ENCODE measurements at places on chromosomes 2 and 18.

DNA sequence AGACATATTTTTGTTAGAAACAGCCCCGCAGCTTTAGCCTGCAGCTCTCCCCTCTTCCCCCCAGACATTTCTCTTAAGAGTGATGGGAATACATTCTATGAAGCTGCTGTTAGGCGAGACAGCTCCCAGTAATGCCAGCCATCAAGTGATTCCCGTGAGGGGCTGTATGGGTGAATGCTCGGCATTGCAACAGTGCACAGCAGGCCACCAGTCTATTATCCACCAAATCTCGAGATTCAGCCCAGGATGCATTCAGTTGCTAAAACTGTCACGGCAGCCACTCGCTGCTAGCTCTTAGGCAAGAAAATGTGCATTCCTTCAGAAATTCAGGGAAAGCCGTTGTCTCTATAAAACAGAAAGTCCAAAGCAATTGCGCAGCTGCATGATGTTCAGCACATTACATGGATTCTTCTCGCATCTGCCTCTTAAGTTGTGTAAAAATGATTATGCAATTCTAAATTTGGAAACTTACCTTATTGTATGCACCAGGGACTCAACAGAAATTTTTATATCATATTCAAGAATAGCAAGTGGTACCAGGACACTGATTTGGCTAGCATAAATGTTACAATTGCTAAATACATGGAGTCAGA lies 211.3 kb upstream of the ARL4C start:
- no peak for DNase-seq

DNA sequence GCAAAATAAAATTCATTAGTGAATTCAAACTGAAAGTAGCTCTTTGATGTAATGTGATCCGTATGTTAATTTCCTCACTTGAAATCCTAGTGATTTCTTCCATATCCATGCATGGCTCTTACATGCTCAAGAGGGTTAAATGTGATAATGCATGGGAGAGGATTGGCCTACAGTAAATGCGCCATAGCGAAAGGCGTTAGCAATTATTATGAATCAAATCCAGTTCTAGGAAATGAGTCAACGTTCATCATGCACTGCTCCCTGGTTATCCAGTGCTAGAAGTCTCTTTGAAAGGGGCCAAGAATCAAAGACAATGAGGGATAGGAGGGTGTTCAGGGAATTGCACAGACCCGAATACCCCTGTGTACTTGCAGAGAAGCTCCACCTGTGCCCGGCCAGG lies 101.4 kb upstream of the RASGRP3 start:
- DNase-seq, result no peak

DNA sequence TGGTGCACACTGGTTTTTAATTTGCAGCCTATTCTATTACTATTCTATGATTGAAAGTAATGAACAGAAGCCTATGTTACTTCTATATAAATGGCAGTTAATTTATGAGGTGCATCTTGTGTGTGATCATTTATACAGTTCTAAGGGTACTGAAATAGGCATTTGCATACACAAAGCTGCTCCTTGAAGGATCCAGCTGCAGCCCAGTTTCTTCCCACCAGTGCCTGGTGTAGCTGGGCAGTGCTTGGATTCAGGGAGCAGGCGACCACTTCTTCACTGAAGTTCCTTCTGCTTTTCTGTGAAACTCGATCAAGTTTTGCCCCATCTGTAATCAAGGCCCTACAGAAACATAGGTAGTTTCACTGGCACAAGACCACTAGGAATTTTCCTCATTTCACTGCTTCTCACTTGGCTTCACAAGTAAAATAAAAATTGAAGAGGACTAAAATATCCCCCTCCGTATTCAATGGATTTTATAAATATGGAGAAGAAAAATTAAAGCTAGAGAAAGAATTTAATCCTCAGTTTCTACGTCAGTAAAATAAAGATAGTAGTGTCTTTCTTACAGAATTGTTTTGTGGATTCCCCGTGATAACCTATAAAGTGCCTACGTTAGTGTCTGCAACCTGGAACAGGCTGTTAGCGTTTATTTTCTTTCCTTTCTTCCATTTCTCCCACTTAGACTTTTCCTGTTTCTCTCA lies 1.7 kb upstream of the LPIN2 start:
- no peak for DNase-seq

DNA sequence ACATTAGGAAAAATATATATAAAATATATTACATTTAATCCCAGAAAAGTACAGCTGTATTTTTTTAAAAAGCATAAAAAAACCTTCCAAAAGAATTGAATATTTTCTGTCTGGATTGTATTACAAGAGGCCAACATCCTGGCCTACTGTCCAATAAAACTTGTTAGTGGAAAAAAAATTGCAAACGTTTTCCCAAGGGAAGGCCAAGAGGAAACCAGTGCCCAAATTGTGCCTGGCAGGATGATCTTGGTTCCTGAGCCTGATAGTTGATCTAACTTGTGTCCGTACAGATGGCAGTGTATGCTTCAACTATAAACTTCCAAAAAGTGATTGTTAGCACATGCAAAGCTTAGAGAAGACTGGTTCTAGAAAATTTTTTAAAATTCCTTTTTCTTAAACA lies 90.6 kb upstream of the LPIN2 start:
- DNase-seq, result no peak

DNA sequence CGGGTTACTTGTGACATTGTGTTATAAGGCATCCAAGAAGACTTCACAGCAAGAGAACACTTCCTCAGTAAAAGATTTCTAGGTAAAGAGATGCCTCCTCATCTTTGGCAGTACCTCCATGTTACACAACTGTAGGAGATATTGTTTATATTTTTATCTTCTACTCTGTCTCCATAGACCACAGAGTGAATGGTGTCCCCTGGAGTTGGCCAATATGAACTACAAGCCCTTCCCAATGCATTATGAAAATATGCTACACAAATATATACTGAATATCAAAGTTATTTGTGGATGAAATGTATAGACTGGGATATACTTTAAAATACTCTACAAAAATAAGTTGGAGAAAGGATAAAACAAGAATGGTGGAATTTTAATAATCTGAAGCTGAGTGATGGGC lies 46.7 kb downstream of the MBOAT2 start:
- no peak for DNase-seq

- DNase-seq, result no peak
Measured at GRCh38 chr2:196441527-196441926, 198.0 kb upstream of the CCDC150 start.

- no peak for DNase-seq
Measured at GRCh38 chr2:114119862-114120261, 230.0 kb downstream of the ACTR3 start.

GRCh38 chr18:635171-635570 lies 22.3 kb upstream of the TYMS start:
- DNase-seq, result no peak

DNA sequence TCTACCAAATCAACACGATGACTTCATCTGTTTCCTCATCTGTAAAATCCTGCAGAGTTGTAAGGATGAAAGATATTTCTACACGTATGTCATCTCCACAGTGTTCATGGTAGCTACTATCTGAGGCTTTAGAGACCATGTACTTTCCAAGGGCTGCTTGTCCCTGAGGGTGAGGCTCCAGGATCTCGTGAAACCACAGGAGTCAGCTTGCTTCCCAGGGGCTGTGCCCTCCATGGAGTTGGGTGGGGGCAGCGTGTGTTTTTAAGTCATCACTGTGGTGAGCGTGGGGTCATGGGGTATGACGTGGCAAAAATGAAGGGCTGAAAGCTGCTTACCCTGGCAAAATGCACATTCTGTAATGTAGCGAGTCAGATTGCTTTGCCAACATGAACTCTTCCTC lies 81.6 kb downstream of the ASAP2 start:
- no peak for DNase-seq

DNA sequence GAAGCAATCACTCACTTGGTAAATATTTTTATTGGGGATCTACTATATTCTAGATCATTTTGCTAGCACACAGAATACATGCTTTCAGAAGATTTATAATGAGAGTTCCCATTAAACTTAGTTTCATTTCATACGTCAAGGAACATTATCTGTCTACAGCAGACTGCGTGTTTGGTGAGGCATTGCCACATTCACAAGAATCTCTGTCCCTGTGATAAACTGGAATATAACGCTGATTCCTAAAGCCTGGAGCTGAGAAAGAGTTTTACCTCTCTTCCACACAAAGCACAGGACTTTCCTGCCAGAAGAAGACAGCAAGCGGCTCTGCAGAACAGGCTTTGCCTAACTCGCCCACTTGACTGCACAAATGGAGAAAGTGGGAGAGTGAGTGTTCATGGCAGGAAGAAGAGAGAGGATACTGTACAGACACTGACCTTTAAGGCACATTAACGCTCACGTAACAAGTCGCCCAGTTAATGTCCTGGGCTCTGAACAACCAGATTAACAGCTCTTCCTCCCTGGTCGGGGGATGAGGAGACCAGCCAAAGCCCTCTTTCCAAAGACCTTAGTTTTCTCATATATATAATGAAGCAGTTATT lies 356.2 kb downstream of the GPD2 start:
- DNase-seq, result no peak

DNA sequence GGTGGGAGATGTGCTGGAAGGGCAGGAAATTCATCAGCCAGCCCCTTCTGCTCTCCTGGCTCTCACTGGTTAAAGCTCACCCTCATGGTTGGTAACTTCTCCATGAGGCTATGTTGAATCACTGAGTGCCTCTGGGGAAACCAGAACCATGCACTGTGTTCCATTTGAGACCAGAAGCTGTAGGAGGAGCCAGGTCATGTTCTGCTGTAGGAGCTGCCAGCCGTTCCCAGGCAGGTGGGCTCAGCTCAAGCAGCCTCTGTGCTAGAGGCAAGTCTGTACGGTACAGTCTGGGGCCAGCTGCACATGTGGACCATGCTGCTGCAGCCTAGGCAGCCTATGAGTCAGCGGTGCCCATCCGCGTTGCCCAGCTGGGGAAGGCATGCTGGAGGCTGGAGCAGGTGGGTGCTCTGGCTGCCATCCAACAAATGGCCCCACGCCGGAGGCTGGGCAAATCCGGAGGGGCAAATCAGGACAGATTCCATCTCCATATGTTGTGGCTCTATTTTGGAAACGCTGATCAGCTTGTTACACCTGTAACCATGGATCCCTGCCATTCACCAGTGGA lies 22.0 kb upstream of the KCNF1 start:
- DNase-seq, result no peak

DNA sequence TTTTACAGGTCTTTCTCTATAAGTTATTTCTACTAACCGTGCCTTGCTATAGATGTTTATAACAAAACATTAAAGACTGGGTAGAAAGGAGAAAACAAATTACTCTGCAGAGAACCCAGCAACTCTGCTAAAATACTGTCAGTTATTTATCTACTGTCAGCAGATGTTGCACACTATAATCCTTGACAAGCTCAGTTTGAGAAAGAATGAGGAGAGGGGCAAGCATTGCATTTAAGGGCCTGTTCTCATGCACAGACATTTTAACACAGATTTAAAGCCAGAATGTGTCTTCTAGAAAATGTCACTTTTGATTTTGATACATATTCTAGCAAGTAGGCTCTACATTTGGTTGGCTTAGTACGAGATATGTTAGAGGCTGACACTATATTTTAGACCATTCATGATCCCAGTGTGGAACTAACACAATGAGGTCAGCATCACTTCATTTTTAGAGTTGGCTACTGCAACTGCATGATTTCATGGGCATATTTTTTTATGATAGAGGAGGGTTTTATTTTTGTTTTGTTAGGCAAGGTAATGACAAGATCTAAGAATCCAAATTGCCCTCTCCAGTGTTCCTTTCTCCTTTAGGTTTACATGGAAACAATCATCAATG lies 516.4 kb downstream of the ZEB2 start:
- DNase-seq, result no peak

DNA sequence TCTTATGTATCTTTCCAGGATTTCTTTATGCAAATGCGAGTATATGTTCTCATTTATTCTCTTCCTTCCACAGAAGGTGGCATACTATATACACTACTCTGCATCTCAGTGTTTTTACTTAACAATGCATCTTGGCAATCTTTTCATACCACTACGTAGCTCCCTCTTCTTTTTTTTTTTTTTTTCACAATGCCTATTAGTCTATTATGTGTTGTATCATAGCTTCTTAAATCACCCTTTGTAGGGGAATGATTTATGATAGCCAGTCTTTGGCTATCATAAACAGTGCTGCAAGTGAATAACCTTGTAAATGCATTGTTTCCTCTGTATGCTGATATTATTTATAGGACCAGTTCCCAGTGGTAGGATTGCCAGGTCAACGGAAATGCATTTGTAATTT lies 204.2 kb downstream of the BABAM2 start:
- no peak for DNase-seq

- no peak for DNase-seq
Measured at GRCh38 chr2:28291811-28292440, 100.7 kb upstream of the FOSL2 start.

DNA sequence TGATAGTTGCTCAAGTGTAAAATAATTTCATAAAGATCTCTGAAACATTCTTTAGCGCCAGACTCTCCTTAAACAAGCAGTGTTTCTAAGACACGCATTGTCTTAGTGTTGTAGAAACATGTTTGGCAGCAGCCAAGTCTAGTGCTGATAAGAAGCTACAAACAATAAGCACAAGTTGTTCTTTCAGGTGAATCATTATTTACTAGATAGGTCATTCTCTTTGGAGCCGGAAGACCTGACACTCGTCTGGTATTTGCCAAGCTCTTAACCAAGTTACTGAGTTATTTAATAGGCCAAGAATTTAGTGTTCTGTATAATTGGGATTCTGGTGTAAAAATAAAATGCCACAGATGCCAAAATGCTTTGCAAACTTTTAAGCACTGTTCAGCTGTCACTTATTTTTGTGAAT lies 852.1 kb downstream of the CPS1 start:
- DNase-seq, result no peak

- DNase-seq, result no peak
Measured at GRCh38 chr18:70420146-70420898, 131.5 kb downstream of the SOCS6 start.

GRCh38 chr18:28459587-28459986 lies 282.7 kb upstream of the CDH2 start:
- no peak for DNase-seq

DNA sequence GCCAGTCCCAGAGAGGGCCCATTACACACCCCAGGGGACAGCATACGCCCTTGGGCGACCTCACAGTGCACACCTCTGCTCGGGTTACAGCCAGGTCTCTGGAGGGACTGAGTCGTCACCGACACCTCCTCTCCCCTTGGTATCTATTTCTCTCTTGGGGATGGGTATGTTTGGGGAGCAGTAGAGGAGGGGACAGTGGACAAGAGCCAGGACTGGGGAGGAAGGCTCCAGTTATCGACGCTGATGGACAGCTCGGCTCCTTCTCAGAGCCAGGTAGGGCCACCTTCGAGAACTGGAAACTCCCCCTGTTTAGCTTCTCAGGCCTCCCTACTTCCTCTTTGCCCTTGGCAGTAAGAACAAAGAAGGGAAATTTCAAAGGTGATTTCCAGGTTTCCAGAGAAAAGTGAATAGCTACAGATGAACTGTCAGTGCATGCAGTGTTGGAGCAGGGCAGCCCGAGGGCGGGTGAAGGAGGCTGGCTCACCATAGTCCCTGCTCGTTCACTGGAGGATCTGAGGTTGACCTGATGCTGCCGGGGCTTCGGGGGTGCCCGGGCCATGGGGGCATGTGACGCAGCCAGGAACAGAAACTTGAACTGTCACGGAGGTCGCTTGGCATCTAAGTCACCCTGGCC lies 4.4 kb upstream of the SEMA4C start:
- no peak for DNase-seq

All from stimulated activated CD4-positive, alpha-beta T cell treated with anti-CD3 and anti-CD28 coated beads, TNF-alpha, amount 100 ng/mL, for 1 hour (primary cell).